ENCODE measurements at places on chromosomes 5 and 9.

- DNase-seq, result no peak
Observed at GRCh38 chr9:120136696-120137095, 443.3 kb downstream of the CDK5RAP2 start.

DNA sequence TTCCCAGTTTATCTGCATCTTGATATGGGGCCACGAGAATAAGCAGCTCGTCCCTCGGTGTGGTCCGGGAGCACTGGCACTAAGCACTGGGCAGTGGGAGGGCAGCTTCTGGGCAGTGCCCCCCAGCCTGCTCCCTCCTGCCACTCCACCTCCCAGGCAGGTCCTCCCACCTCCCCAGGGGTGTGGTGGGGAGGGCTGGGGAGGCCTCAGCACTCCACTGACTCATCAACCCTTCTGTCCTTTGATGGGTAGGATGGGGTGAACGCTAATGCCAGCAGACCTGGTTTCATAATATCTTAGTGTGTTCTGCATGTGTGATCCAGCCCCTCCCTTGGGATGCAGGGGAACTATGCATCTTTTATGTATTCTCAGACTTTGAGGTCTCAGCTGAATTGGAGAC, 62.2 kb upstream of the GNE start:
- DNase-seq, result no peak

DNA sequence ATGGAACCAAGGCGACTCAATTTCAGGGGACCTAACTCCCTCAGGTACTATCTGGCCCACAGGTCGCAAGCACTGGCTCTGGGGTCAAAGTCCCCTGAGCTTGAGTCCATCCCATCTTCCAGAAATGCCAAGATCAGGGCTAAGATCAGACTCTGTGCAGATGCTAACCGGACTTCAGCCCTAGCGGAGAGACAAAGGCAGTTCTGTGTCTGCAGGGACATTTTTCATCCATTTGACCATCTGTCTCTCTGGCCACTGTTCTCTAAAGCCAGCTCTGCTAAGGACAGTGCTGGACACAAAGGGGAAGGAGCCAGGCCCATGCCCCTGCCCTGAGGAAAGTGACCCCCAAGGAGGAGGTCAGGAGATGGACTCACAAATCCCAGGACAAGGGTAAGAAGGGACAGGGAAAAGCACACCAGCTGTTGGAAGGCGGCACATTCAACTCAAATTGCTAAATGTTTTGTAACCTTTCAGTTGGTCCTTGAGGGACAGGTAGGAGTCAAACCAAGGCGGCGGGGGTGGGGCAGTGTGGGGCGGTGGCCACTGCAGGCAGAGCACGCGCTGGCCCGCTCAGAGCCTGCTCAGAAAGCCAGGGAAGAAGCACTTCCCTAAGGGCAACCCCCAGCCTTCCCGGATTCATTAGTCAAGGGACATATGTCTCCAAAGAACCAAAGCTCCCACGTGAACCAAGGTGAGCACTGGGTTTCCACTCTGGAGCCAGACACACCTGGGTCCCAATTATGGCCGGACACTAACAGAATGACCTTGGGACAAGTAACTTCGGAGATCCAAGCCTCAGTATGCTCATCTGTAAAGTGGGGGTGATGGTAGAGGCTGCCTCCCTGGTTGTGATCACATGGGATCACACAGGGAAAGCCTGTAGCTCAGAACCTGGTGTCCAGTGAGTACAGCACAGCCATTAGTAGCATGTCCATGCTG, 42.8 kb downstream of the STK10 start:
- no peak for DNase-seq

- no peak for DNase-seq
Observed at GRCh38 chr5:6904860-6905259, 191.6 kb downstream of the TENT4A start.

DNA sequence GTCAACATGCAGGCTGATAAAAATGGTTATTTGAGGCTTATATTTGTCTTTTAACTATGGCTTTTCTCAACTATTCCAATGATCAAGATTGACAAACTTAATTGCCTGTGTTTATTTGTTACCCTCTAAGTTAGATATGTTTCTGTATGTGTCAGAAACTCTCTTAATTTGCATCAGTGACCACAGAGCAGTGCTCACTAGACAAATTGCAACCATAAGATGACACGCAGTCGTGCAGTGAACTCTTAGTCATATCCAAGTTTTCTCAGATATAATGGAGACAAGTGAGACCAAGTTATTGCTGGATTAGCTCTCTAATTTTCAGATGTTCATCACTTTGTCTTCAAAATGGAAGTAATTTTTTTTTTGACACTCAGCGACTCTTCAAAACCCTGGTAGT, 342.2 kb upstream of the RFX3 start:
- no peak for DNase-seq

DNA sequence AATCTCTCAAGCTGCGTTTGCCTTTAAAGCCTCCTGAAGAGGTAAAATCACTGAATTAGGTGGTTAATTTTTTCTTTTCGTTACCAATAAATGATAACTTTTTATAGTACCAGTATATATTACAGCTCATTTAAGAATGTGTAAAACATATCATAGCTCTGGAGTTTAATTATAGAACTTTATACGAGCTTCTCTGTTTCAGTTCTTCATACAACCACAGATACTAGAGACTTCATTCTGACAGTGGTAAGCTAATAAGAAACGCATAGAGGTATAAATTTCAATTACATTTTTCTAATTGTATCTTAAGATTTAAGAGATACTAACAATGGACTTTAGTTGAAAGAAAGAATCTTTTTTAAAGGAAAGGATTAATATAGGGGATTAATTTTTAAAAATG, 73.9 kb downstream of the PBX3 start:
- DNase-seq, result no peak

- DNase-seq, result no peak
Observed at GRCh38 chr9:127767909-127768331, 10.5 kb downstream of the SH2D3C start.

GRCh38 chr5:139651853-139652787, 4.0 kb downstream of the CXXC5 start:
- no peak for DNase-seq

GRCh38 chr5:60463179-60463868, 236.6 kb downstream of the DEPDC1B start:
- no peak for DNase-seq

GRCh38 chr5:3836528-3836927, 240.9 kb downstream of the IRX1 start:
- no peak for DNase-seq

DNA sequence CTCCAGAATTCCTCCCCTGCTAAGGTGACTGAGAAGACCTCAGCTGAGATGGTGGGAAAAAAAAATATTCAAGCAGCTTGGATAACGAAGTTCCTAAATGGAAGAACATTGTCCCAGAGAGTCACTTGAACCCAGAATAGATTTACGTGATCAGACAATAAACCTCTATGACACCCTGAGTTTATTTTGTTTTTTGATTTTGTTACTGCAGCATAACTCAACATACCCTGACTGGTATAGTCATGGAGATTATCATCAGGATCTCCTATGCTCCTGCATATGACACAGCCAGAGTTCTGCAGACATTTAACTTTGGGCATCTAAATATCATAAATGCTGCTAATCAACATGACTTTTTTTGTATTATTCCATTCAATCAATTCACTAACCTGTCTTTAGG, 282.9 kb downstream of the RASEF start:
- DNase-seq, result no peak

DNA sequence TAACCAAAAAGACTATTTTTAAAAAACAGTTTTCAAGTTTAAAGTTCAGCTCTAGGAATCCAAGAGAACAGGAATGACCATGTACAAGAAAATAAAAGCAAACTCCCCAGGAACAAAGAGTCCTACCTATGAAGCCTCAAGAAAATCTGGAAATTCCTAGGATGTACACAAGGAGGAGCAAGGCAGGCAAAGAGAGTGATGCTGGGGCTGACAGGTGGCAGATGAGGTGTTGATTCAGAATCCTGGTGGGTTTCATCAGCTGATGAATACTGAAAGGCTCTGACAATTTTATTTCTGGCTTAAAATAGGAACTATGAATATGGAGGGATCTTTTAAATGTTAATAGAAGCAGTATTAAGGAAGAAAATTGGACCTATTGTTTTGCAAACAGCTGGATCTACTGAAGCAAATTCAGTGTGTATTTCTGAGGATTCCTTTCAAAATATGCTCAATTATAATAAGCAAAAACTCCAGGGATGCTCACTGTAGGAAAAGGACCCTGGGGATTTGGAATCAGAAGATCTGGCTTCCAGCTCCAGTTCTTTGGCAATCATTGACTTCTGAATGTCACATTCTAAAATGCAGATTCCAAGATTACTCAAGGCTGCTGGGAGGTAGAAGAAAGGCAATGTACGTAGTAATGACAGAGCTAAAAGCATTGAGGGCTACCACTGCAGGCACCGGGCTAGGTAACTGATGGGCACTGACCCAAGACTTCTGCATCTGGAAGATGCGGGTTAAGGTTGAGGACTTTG, 28.0 kb upstream of the SH3RF2 start:
- DNase-seq, result no peak

- no peak for DNase-seq
Observed at GRCh38 chr5:141734501-141735229, 52.6 kb upstream of the ARAP3 start.

GRCh38 chr5:93054424-93055163, 526.4 kb downstream of the NR2F1-AS1 start:
- DNase-seq, result no peak

DNA sequence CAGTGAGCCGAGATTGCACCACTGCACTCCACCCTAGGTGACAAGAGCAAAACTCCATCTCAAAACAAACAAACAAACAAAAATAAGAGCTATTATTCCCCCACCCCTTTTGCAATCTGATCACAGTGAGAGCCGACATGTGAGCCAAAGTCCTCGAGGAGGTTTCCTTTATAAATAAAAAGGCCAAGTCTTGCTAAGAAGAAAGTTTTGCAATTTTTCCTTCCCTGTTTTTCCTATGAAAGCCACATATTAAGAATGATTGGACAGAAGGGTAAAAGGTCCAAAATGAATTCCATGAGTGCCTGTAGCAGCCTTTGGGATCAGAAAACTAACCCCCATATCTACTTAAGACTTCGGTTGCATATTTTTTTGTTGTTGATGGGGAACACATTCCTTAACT, 179.7 kb downstream of the TSSK1B start:
- DNase-seq, result no peak

DNA sequence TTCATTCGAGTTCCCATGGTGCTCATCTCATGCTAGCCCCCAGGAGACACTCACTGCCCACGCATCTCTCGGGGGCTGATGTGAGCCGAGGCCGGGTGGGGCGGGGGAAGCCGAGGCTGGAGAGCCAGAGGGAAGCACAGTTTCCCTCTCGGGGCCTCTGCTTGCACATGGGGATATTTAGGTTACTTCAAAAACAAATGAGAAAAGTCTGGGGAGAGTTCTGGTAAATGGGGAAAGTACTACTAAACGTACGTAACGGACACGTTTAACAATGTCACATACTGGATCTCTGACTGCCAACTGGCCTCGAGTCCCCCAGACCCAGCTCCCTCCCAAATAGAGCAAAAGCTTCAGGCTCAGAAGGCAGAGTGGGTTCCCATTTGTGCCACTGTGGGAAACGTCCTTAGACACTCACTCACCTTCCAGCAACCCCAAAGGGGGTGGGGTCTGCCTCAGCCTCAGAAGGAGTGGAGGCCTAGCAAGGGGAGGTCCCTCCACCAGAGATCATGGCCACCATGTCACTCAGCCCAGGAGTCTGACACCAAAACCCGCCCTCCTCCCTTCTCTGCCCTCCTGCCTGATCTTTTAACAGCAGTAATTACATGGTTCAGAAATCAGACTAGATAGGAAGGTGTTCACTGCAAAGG, 33.8 kb upstream of the NTNG2 start:
- DNase-seq, result no peak

DNA sequence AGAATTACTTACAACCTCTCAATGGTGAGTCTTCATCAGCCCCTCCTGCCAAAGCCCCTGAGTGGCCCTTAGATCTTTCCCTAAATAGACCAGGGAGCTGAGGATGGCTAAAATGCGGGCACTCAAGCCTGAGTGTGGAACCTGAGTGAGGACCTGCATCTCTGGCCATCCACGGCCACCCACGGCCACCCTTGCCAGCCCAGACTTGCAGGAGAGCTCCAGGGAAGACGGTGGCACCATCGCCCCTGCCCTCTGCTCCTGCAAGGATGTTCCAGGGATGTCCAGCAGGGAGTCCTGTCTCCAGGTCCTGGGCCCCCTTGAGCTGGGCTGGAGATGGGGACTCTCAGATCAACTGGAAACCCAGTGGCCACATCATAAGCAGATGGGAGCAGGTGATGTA, 68.2 kb upstream of the OLFM1 start:
- no peak for DNase-seq

GRCh38 chr5:53027913-53028312, 38.8 kb downstream of the ITGA2 start:
- no peak for DNase-seq

GRCh38 chr5:71790433-71790832, 71.4 kb downstream of the CARTPT start:
- DNase-seq, result no peak

DNA sequence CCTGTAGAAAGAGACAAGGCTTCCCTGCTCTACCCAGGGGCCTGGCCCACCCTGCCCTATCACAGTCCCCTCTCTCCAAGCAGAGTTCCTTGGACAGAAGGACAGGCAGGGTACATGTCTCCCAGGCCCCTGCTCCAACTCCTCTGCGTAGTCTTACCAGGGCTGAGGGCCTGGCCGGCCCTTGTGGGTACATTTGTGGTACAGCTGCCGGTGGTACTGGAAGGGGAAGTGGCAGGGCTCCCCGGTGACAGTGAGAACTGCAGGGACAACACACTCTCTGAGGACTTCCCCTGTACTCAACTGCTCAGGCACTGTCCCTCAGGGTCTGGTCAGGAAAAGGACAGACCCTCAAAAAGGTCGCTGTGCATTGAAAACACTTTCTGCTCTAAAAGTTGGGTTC, 3.6 kb downstream of the F12 start:
- DNase-seq, result no peak

DNA sequence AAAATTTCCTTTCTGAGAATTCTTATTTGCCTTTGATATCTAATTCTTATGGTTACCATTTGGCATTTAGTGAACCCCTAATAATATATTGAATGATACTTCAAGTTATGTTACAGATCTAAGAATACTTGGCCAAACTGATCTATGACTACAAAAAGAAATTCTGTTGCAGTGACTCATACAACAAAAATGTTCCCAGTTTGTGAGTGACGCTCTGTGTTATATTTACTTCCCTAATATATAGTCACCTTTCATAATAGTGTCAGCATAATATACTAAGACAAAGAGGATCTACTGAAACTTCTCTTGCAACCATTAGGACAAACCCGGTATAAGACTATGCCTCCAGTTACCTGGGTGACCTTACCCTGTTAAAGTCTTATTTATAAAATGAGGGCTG, 216.9 kb upstream of the TLX3 start:
- DNase-seq, result no peak

GRCh38 chr9:91948597-91949391, 1.2 kb downstream of the ROR2 start:
- DNase-seq, result no peak

- DNase-seq, result no peak
Observed at GRCh38 chr9:104748359-104749031, 1.0 kb downstream of the NIPSNAP3A start.

GRCh38 chr9:88949425-88949824, 41.8 kb upstream of the S1PR3 start:
- no peak for DNase-seq

DNA sequence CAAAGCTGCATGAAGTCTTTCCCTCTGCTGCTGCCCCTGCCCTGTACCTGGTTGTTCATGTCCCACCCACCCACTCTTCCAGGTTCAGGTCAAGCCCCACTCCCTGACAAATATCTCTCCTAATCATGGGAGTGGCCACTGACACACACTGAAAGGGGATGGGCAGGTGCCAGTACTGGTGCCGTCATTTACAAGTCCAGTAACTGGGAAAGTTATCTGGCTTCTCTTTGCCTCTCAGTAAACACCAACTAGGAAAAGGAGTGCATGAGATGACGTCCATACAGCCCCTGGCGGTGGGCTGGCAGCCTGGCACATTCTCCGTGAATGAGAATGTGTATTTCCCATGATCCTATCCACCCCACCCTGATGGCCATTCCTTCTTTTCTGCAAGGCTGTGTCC, 225.2 kb downstream of the FSTL4 start:
- DNase-seq, result no peak

Measured in activated CD4-positive, alpha-beta T cell treated with anti-CD3 and anti-CD28 coated beads, Interleukin-2, amount 50 U/mL, for 24 hours (primary cell).